Activated CD4-positive, alpha-beta memory T cell treated with anti-CD3 and anti-CD28 coated beads, Interleukin-2, amount 10 ng/mL, durations not matched to agents 7 days and 5 days (primary cell): ENCODE measurements at places on chromosomes 5 and 9.

DNA sequence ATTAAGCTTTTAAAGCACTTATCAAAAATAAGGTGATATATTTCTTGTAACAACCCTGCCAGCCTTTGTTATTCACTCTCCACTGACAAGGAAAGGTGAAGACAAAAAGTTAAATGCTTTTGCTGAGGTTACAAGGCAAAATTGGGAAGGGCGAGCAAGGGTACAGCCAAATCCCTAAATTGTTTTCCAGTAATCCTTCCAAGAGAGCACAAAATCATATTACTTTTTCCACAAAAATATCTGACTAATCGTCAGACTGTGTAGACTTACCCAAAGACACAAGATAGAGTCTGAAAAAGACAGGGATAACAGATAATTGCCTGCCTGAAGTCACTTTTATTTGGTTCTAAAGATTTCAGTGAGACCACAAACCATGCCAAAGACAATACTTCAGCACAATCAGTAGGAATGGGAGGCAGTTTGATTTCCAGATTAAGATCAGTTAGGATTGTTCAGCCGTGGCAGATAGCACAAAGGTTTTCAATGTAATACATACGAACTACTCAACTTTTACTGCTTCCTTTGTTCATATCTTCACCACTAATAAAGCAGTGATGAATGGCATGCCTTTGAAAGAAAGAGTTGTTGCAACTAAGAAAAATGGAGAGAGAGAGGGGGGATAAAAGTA is 383.8 kb upstream of the TUSC1 start:
- no peak for DNase-seq
- no peaks in the 10 kb centered on the region for H3K27me3 ChIP-seq
- no peaks in the 10 kb centered on the region for H3K36me3 ChIP-seq
- no peak overlapping the region for H3K27ac ChIP-seq
- no peaks in the 10 kb centered on the region for H3K4me1 ChIP-seq

DNA sequence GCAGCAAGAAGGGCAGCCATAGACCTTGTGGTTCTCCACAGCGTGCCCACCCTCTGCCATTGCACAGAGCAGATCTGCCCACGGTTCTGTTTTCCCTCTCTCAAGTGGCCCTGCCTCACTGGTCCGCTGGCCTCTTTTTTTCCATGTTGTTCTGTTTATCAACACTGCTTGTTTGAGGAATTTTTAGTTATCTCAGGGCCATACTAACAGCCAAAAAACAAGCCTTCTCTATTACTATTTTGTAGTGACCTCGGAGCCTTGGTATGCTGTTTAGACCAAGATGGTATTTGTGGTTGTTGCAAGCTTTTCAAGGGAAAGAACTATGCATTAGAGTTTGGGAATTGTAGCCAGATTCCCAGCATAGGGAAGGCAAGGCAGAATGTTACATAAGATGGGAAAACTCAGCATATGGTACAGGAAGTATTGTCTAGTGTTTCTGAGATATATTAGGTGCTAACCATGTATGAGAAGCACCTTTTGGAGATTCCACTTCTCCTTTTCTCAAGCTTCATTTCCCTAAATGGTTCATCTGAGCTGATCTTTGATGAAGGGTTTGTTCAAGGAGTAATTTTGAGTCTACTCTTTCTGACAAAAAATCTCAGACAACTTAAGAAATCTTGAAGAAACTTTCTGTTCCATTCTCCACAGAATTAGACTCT is 54.3 kb downstream of the NUP214 start:
- H3K27me3 ChIP-seq = no peaks in the 10 kb centered on the region
- H3K4me3 ChIP-seq = no peak overlapping the region
- peaks cover 5% of the 10 kb centered on the region for H3K4me1 ChIP-seq
- H3K27ac ChIP-seq = no peak overlapping the region
- H3K36me3 ChIP-seq = peaks cover 54% of the 10 kb centered on the region
- no peak for DNase-seq

- peaks cover 9% of the 10 kb centered on the region for H3K4me1 ChIP-seq
- DNase-seq = no peak
- H3K27ac ChIP-seq = no peak overlapping the region
- no peak overlapping the region for H3K4me3 ChIP-seq
- peaks cover 15% of the 10 kb centered on the region for H3K27me3 ChIP-seq
These were observed 17.1 kb downstream of the DCANP1 start for GRCh38 chr5:135430135-135430437.

DNA sequence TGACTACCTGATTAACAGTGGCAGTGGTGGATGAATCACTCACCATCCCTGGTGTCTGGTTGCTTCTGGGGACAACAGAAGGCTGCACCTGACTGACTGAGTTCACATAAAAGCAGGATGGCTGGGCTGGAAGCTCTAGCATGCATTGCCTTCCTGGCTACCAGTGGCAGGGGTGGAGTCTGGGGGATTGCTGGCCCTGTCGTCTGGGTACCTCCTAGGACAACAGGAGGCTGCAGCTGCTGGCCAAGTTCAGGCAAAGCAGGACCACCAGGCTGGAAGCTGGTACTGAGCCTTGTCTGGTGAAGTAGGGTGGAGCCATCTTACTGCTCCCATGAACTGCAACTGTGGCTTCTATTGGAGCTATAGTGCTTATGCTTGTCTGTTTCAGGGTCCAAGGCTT is 480.8 kb upstream of the CTNND2 start:
- H3K27me3 ChIP-seq = no peaks in the 10 kb centered on the region
- H3K4me1 ChIP-seq = no peaks in the 10 kb centered on the region
- H3K4me3 ChIP-seq = no peak overlapping the region
- no peak for DNase-seq
- no peaks in the 10 kb centered on the region for H3K36me3 ChIP-seq
- no peak overlapping the region for H3K27ac ChIP-seq
